ENCODE measurements at places on chromosomes 4 and X.

DNA sequence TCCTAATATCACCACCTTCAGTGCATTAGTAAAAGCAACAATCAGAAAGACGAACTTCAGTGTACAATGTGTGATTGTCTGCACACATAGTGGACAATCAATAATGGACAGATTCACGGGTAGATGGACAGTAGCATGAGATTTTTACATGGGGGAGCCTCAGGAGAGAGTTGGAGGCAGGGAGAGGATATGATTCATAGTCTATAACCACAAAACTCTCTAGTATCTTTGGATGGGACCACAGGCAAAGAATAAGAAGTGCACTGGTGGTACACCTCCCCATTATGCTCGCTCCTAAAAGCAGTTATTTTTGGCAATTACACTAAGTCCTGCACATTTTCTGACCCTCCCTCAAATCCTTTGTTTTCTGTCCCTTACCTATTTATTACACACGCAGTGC is 624.4 kb upstream of the ACTRT1 start:
- no peak for DNase-seq

- peak; percentile 11 for DNase-seq
These were observed 46.1 kb downstream of the TMEM150C start for GRCh38 chr4:82515705-82516104.

DNA sequence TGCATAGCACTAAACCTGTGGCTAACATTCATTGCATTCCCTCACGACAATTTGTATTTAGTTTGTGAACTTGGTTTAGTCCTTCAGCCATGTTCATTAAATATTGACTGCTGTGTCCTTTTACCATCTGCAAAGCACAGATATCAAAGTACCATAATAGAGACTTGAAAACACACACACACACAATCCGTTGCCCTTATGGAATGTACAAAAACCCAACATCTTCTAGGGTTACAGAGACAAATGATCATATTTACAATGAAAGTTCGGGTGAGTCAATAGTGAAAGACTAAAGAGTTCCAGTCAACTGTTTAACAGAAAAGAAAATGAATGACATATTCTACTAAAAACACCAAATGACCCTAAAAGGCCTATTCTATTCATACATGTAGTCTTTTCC is 50.8 kb upstream of the TXK start:
- no peak for DNase-seq

- no peak for DNase-seq
These were observed 84.8 kb downstream of the TNIP2 start for GRCh38 chr4:2671267-2671895.

DNA sequence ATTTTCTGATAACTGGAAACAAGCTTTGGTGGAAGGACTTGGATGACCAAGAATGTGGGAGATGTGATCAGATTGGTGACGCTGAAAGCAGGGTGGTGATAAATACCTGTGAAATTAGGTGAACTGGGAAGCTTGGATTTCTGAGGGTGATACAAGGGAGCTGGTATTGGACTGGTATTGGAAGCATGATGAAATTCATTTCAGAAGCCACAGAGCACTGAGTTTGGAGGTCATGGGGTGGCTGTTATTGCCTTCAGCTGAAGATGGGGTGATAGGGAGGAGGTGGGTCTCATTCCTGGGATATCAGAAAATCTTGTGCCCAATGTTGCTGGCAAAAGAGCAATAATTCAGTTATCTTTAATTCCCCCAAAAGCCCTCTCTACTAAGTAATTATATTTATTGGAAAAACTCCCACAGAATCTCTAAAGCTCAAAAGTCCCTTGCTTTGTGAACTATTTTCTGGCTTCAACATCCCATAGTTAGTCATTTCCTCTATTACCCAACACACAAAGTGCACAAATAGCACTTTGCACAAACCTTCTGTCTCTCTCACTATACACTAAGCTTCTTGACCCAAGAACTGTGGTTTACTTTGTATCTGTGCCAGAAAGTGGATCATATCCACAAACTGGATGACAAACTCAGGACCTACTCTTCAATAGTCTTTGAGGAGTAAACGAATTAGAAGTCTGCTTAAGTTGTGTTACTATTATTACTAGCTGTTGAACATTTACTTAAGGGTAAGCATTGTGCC is 23.1 kb upstream of the CAMK2D start:
- DNase-seq = peak; percentile 24

DNA sequence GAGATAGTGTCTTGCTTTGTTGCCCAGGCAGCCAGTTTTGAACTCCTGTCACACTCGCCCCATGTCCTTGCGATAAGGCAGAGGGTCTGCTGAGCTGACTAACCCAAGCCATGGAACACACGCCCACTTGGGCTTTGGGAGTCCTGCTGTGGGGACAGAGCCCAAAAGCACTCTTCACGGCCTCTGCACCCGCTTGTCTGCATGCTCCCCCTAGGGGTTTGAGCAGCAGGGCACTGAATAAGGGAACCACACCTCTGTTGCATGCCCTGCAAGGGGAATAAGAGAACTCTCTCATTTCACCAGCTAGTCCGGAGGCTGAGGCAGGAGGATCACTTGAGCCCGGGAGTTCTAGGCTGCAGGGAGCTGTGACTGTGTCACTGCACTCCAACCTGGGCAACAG is 166.0 kb downstream of the STAG2 start:
- no peak for DNase-seq

DNA sequence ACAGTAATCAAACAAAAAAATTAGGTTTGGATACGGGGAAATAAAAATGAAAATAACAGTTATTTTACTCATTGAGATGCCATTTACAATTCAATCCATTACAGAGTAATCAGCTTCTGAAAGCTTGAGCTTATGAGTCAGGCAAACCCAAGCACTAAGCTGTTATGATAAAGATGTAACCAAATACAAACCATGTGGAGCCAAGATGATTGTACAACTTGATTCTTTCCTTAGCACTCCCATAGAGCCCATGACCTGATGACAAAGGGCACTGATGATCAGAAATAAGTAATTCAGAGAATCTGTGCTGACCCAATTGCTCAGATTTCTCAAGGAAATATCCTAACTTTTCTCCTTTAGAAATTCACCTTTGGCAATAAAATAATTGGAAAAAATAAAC is 40.5 kb upstream of the PRKG2 start:
- no peak for DNase-seq

DNA sequence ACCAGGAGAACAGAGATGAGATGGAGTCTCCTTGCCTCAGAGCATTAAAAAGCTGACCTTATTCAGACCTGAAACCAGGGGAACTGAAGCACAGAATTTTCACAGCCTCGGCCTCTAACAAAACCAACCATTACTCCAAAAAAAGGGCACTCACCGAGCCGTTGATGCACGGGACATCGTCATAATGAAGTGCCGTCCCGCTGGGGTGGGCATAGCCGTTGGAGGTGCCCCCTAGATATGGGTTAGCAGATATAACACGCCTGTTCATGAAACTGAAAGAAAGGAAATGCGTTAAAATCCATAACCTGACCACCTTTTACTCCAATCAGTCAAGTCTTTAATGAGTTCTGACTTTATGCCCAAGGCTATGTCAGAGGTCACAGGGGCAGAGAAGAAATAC is 153.6 kb downstream of the AFAP1 start:
- no peak for DNase-seq

- no peak for DNase-seq
These were observed 342.7 kb downstream of the GALNTL6 start for GRCh38 chr4:172155838-172156345.

GRCh38 chr4:3639613-3640586 is 107.7 kb upstream of the LRPAP1 start:
- no peak for DNase-seq

DNA sequence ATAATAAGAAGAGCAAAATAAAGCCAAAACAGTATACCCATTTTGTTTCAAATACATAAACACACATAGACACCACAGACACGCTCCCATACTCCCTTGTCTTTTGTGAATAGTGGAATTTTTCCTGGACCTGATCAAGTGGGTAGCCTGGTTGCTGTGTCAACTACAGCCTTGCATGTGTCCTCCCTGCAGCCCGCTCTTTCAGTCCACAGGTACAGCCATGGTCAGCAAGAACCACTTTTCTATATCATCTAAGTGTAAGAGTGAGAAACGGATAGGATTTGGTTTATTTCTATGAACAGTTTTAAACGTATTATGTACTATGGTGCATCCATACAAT is 9.8 kb downstream of the PWWP3B start:
- DNase-seq = no peak

- no peak for DNase-seq
These were observed 87.0 kb upstream of the RAPGEF2 start for GRCh38 chr4:159015841-159016240.

- DNase-seq = no peak
These were observed 47.9 kb downstream of the COX18 start for GRCh38 chr4:73021634-73022033.

- DNase-seq = no peak
These were observed 70.1 kb downstream of the CHST7 start for GRCh38 chrX:46643636-46644035.

GRCh38 chr4:83582289-83582785 is 46.4 kb downstream of the GPAT3 start:
- DNase-seq = peak; percentile 69

DNA sequence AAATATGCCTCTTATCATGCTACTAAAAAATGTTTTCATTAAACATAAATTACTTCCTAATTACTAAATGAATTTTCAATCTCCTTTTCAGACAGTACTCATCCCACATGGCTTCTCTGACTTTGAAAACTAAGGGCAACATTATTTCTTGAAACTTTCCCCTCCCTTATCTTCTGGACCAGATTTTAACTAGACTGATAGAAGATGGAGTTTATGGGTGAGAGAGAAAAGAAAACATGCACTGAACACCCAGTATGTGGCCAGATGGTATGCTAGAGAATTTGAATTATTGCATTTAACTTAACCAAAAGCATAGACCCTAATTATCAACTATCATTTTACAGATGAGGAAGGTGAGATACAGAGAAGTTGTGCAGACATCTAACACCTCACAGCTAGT is 16.8 kb downstream of the CNOT6L start:
- DNase-seq = no peak

DNA sequence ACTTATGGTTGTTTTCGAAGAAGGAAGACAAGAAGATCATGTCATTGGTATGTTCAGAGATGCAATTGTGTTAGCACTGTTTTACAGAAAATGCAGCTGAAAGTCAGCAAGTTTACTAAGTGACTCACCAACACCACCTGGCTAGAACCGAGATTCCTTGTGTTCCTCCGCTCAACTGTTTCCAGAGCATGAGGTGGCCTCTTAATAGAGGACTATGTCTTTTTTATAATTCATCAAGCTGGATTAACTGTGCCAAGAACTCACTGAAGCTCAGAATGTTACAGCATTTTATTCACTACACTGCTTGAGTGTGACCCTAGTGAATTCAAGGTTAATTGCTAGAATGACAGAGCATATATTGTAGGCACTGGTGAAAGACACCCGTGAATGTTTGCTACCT is 1573.5 kb upstream of the TENM3 start:
- no peak for DNase-seq
